ENCODE measurements at places on chromosomes 6 and 20. TPM values are rescaled to one million over a fixed set of nuclear protein-coding genes. Genes with fewer than 3 reads are reported as not detected.

DNA sequence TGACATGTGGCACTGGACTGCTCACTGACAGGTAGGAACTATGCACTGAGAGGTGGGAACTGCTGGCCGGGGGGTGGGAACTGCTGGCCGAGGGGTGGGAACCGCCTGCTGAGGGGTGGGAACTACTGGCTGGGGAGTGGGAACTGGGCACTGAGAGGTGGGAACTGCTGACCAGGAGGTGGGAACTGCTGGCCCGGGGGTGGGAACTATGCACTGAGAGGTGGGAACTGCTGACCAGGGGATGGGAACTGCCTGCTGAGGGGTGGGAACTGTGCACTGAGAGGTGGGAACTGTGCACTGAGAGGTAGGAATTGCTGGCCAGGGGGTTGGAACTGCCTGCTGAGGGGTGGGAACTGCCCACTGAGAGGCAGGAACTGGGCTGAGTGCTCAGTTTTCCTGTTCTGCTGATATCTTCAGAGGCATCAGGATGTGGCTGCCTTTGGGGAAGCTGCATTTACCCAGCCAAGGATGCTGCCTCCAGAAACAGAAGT is 90.2 kb downstream of the THBS2 start:
- H3K4me1 ChIP-seq: no peaks in the 10 kb centered on the region
- no peak for DNase-seq
- H3K27ac ChIP-seq: no peak overlapping the region
- H3K27me3 ChIP-seq: no peaks in the 10 kb centered on the region
- no peak overlapping the region for H3K4me3 ChIP-seq

- DNase-seq: peak; percentile 6
- no peaks in the 10 kb centered on the region for H3K27me3 ChIP-seq
- H3K27ac ChIP-seq: no peak overlapping the region
- H3K4me3 ChIP-seq: no peak overlapping the region
- H3K36me3 ChIP-seq: no peaks in the 10 kb centered on the region
Measured at GRCh38 chr6:19210849-19211590, 626.1 kb upstream of the ID4 start.

Gene ZHX3
- total RNA-seq: 11.5 TPM

- peak overlapping the region; percentile 22 for H3K27ac ChIP-seq
- H3K27me3 ChIP-seq: peaks cover 25% of the 10 kb centered on the region
- peaks cover 28% of the 10 kb centered on the region for H3K4me1 ChIP-seq
- peak overlapping the region; percentile 58 for H3K4me3 ChIP-seq
Measured at GRCh38 chr6:137087902-137088301, 43.1 kb upstream of the IL20RA start.

DNA sequence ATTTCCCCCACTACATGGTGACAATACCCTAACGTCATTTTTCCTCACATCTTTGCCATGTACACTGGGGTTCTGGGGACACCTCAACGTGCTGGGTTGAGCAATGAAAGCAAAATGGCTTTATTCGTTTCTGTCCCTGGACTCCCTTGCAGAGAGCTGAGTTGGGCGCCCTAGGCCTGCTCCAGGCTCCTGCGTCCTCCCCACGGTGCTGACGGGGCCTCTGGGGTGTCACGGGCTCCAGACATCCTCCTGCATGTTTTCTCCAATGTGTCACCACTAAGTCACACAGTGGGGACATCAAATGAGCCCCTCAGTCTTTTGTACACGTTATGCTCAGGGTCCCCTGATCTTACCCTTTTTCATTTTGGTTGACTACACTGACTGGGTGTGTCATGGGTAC is 99.8 kb downstream of the TTLL2 start:
- DNase-seq: no peak
- H3K4me1 ChIP-seq: no peaks in the 10 kb centered on the region
- H3K4me3 ChIP-seq: no peak overlapping the region
- no peaks in the 10 kb centered on the region for H3K36me3 ChIP-seq

- H3K36me3 ChIP-seq: no peaks in the 10 kb centered on the region
- no peak for DNase-seq
- H3K27me3 ChIP-seq: no peaks in the 10 kb centered on the region
- H3K4me3 ChIP-seq: no peak overlapping the region
- H3K27ac ChIP-seq: no peak overlapping the region
- H3K4me1 ChIP-seq: no peaks in the 10 kb centered on the region
Measured at GRCh38 chr6:140854318-140854717, 1278.4 kb upstream of the GJE1 start.

- no peak overlapping the region for H3K4me3 ChIP-seq
- no peak for DNase-seq
- H3K27ac ChIP-seq: no peak overlapping the region
- no peaks in the 10 kb centered on the region for H3K36me3 ChIP-seq
- H3K27me3 ChIP-seq: peaks cover 53% of the 10 kb centered on the region
- no peaks in the 10 kb centered on the region for H3K4me1 ChIP-seq
Measured at GRCh38 chr6:99297415-99297814, 52.1 kb downstream of the FAXC start.

GRCh38 chr6:149385998-149386646 is 13.9 kb upstream of the SUMO4 start:
- H3K27ac ChIP-seq: peak overlapping the region; percentile 83
- H3K27me3 ChIP-seq: no peaks in the 10 kb centered on the region
- peaks cover 72% of the 10 kb centered on the region for H3K4me1 ChIP-seq

- no peak for DNase-seq
- H3K36me3 ChIP-seq: peaks cover 2% of the 10 kb centered on the region
- H3K4me3 ChIP-seq: no peak overlapping the region
- peaks cover 13% of the 10 kb centered on the region for H3K4me1 ChIP-seq
- no peak overlapping the region for H3K27ac ChIP-seq
Measured at GRCh38 chr6:56949925-56950495, 4.9 kb upstream of the BEND6 start.

DNA sequence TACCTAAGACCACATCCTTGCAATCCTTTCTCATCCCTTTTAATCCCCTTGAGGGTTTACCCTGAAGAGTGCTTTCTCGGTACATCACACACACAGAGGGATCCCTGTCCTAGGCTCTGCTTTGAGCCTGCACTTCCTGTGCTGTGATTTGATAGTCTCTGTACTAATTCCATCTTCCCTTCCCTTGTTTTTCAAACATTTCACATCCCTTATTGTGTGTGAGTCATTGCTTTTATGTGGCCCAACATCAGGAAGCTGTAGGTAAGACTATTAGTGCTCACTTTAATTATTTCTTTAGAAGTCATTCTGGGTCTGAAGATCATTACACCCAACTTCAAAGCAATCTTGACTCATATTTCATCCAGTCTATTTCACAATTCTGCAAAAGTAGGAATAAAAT is 57.2 kb upstream of the ANKEF1 start:
- DNase-seq: no peak
- H3K27me3 ChIP-seq: peaks cover 16% of the 10 kb centered on the region
- H3K4me1 ChIP-seq: peaks cover 8% of the 10 kb centered on the region
- H3K36me3 ChIP-seq: no peaks in the 10 kb centered on the region

DNA sequence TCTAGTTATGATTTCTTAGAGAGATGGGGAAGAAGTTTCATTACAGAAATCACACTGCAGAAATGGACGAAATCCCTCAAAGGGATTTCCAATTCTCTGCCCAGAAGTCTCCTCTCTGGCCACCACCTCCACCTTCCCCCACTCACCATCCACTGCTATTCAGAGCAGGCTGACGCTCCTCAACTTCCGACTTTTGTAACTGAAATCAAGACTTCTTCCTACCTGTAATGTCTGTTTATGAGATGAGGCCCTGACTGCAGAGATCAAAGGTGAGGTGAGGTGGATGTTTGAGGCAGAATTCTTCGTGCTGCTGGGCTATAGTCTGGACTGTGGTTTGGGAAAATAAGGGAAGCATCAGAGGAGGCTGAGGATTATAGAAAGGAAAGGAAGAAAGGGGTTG is 385.2 kb upstream of the ARID1B start:
- H3K4me1 ChIP-seq: peaks cover 42% of the 10 kb centered on the region
- no peak overlapping the region for H3K27ac ChIP-seq
- H3K4me3 ChIP-seq: no peak overlapping the region
- DNase-seq: no peak
- H3K36me3 ChIP-seq: no peaks in the 10 kb centered on the region

Gene ADGRB3
- not detected for total RNA-seq

- H3K36me3 ChIP-seq: no peaks in the 10 kb centered on the region
- H3K27me3 ChIP-seq: peaks cover 17% of the 10 kb centered on the region
- no peak overlapping the region for H3K4me3 ChIP-seq
- H3K4me1 ChIP-seq: no peaks in the 10 kb centered on the region
Measured at GRCh38 chr6:1586256-1586655, 23.5 kb upstream of the FOXC1 start.

DNA sequence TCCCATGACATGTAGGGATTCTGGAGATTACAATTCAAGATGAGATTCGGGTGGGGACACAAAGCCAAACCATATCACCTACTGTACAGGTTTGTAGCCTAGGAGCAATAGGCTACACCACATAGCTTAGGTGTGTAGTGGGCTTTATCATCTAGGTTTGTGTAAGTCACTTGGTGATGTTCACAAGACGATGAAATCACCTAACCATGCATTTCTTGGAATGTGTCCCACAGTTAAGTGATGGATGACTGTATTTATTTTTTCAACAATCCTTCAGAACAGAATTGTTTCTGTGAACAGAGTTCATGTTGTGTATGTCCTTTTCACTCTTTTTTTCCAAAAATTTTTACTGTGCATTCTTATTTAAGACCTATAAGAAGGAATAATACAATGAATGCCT is 76.1 kb downstream of the DTD1 start:
- H3K4me1 ChIP-seq: no peaks in the 10 kb centered on the region
- no peaks in the 10 kb centered on the region for H3K27me3 ChIP-seq
- H3K27ac ChIP-seq: no peak overlapping the region
- peaks cover 2% of the 10 kb centered on the region for H3K36me3 ChIP-seq
- DNase-seq: no peak
- no peak overlapping the region for H3K4me3 ChIP-seq

- peak; percentile 72 for DNase-seq
- H3K27me3 ChIP-seq: no peaks in the 10 kb centered on the region
- peaks cover 16% of the 10 kb centered on the region for H3K4me1 ChIP-seq
- H3K4me3 ChIP-seq: peak within 1 kb of the TSS; percentile 60
Measured at GRCh38 chr20:63739130-63740069, at the start of gene SLC2A4RG. Gene SLC2A4RG (plus strand): TSS chr20:63739776. CDS start chr20:63739913, 137 bp downstream.

GRCh38 chr6:146154197-146154596 is 125.3 kb downstream of the GRM1 start:
- H3K4me1 ChIP-seq: no peaks in the 10 kb centered on the region
- no peak for DNase-seq
- no peak overlapping the region for H3K4me3 ChIP-seq
- H3K36me3 ChIP-seq: no peaks in the 10 kb centered on the region

Gene SRC
- 5.1 TPM for total RNA-seq

Gene DLL1
- total RNA-seq: 1.7 TPM

DNA sequence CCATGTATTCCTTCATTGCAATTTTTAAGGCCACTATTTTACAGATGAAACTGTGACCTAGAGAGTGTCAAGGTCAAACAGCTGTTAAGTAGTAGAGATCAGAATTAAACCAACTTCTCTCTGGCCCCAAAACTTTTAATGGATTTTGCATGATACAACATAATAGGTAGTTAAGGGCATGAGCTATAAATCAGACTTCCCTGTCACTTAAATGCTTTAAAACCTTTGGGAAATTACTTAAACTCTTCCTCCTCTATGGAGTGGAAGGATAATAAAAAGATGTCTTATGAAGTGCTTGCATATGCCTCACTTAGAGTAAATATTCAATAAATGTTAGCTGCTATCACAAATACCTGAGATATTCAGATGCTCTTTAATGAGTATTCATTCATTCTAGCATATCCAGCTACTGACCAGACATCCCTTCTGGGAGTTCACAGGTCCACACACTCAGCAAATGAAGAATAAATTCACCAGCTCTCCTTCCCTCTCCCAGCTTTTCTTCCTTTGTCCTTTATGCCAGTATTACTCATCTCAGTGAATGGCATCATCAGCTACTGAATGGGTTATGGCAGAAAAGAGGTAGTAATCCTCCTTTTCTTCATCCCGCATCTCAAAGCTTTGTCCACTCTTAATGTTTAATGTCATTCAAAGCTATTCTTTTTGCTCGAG is 36.2 kb downstream of the EYA4 start:
- no peak for DNase-seq
- H3K27ac ChIP-seq: no peak overlapping the region
- H3K36me3 ChIP-seq: no peaks in the 10 kb centered on the region
- no peak overlapping the region for H3K4me3 ChIP-seq
- no peaks in the 10 kb centered on the region for H3K4me1 ChIP-seq

Gene RNF182
- not detected for total RNA-seq

- peaks cover 10% of the 10 kb centered on the region for H3K4me1 ChIP-seq
- no peak overlapping the region for H3K27ac ChIP-seq
- no peaks in the 10 kb centered on the region for H3K36me3 ChIP-seq
- peak overlapping the region; percentile 37 for H3K4me3 ChIP-seq
Measured at GRCh38 chr6:162728706-162729105, 932 bp downstream of the PACRG start.

DNA sequence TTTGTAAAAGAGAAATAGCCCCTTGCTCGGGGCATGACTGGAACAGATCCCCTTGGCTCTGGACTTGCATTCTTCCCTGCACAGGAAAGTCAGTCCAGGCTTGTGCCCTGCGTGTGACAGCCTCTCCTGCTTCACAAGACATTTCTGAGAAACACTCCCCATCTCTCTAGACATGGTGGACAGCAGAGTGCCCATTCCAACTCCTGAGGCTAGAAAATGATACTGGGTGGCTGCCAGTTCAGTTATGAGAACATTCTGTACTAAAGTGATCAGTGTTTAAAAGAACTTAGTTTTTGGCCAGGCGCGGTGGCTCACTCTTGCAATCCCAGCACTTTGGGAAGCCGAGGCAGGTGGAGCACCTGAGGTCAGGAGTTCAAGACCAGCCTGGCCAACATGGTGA is 41.3 kb downstream of the TGM3 start:
- H3K4me1 ChIP-seq: no peaks in the 10 kb centered on the region
- no peak for DNase-seq
- no peak overlapping the region for H3K27ac ChIP-seq
- peaks cover 6% of the 10 kb centered on the region for H3K27me3 ChIP-seq
- H3K4me3 ChIP-seq: no peak overlapping the region
- H3K36me3 ChIP-seq: no peaks in the 10 kb centered on the region

GRCh38 chr6:151448623-151449022 is 3.3 kb downstream of the RMND1 start:
- no peak for DNase-seq
- H3K4me3 ChIP-seq: no peak overlapping the region
- peaks cover 9% of the 10 kb centered on the region for H3K36me3 ChIP-seq
- no peak overlapping the region for H3K27ac ChIP-seq
- no peaks in the 10 kb centered on the region for H3K27me3 ChIP-seq

- no peak for DNase-seq
- peaks cover 14% of the 10 kb centered on the region for H3K4me1 ChIP-seq
- no peak overlapping the region for H3K27ac ChIP-seq
- no peaks in the 10 kb centered on the region for H3K36me3 ChIP-seq
- H3K27me3 ChIP-seq: no peaks in the 10 kb centered on the region
Measured at GRCh38 chr20:48841875-48842529, 14.2 kb upstream of the PREX1 start.

DNA sequence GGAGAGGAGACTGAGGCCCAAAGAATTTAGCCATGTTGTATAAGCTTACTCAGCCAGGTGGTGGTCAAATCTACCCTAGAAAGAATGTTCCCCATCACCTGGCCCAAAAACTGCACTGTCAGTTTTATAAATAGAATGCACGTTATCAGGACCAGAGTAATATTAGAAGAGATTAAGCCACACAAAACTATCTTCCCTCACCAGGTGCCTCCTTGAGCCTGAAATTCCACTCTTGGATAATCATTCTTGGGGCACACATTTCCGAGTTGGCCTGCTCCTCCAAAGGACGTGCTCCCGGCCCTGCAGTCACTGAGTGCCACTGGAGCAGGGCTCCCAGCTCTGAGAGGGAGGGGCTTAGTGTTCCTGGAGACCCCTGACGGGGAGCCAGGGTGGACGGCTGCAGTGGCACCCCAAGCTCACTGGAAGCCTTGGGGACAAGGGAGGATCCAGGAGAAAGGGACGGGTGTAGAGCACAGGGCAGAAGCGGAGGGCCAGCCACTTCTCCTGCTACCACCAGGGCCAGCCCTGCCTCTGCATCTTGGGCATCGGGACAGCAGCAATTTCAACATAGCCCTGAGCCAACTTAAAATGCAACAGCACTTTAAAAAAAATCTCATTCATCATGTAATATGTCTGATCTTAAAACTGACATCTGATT is 160.8 kb upstream of the QKI start:
- H3K4me1 ChIP-seq: no peaks in the 10 kb centered on the region
- DNase-seq: no peak
- H3K27me3 ChIP-seq: no peaks in the 10 kb centered on the region
